AG09319 (cell line): ENCODE measurements at places on chromosomes 3 and 15.

- DNase-seq: no peak
These were observed 246.5 kb downstream of the MYRIP start for GRCh38 chr3:40055956-40056355.

- no peak for DNase-seq
These were observed 148.4 kb downstream of the TNIK start for GRCh38 chr3:171311784-171312183.

GRCh38 chr15:83546512-83546888 is 99.4 kb downstream of the SH3GL3 start:
- DNase-seq: no peak

DNA sequence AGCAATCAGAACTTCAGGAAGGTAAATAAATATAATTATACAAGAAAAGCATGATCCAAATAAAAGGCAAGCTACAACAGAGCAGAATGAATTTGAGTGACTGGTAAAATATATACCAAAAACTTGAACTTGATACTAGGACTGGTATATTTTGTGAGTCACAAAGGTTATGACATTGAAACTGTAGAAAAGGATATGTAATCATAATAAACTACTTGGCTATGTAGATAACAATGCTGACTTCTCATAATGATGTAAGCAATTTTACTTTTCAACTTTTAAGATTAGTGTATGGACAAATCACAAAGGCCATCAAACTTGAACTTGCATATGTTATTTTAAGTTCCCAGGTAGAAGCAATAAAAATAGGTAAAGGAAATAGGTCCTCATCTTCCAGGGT is 384.5 kb upstream of the NECTIN3 start:
- no peak for DNase-seq

- DNase-seq: no peak
These were observed 912.7 kb upstream of the NR2F2 start for GRCh38 chr15:95417761-95418160.

DNA sequence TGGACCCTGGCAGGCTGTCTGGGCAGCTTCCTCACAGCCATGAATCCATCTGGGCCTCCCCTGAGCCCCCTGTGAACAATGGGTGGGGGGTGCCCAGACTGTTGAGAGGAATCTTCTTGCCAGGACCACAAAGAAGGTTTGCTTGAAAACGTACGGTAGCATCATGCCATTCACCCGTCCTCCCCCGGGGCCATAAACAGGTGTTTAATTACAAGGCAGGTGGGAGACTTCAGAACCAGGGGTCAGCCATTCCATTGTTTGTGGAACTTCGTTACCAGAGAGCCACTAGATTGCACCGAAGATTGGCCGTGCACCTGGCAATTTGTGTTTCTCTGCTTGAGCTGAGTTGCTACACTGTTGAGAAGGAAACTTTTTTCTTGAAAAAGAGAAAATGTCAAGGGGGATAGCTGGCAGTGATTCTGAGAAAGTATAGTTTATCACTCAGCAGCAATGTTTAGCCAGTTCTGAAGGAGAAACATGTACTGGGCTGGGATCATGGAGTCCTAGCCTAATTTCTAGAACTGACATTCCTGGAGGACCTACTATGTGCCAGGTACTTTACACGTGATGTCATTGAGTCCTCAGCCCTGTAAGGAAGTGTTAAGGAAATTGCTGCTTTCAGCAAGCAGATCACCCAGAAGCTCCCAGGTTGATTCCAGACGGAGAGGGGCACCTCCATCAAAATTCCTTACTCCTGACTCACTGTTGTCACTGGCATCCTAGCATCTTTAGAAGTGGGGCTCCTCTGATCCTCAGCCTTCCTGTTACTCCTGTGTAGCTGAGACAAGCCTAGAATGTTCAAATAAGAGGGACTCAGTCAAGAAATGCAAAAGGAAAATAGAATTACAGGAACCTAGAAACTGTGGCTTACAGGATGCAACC is 103.8 kb upstream of the UBE2E1 start:
- DNase-seq: no peak

DNA sequence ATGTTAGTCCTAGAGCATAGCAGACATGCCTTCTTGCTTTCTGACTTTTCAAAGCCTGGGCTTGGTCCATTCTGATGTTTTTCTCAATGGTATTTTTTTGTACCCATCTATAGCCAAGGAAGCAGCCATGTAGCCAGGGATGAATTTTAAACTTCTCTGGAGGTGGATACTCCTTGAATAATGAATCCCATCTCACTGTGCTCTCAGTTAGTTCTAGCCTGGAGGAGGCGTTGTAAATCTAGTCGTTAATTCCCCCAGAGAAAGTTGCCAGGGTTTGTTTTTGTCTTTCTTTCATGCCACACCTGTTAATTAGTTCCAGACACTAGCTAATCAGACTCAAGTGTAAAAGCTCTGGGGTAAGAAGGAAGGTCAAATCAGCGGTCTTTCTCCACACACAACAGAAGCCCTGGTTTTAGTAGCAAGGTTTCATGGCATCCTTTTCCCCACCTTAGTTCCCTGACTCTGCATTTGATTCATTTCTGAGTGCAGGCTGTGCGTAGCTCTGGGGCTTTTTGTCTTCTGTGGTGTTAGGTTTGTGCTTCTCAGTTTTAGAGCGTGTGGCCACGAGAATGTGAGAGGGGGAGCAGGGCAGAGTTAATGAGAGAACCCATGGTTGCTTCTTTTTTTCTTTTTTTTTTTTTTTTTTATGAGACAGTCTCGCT is 19.7 kb downstream of the PTPRG start:
- DNase-seq: no peak

- no peak for DNase-seq
These were observed 57.1 kb upstream of the CMTM8 start for GRCh38 chr3:32181365-32181764.

- DNase-seq: no peak
These were observed 3.5 kb downstream of the MECOM start for GRCh38 chr3:169659820-169660674.

DNA sequence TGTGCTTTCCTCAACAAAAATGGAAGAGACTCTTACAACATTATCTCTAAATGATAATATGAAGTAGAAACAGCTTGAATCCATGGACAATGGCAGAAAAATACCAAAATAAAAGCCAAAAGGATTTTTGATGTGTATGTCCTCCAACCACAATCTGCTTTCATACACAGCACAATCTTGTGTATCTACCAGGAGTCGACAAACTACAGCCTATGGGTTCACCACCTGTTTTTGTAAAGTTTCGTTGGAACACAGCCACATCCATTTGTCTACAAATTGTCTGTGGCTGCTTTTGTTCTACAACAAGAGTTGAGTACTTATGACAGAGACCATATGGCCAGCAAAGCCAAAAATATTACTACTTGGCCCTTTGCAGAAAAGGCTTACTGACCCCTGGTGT is 88.7 kb upstream of the UBE2E2 start:
- DNase-seq: no peak

DNA sequence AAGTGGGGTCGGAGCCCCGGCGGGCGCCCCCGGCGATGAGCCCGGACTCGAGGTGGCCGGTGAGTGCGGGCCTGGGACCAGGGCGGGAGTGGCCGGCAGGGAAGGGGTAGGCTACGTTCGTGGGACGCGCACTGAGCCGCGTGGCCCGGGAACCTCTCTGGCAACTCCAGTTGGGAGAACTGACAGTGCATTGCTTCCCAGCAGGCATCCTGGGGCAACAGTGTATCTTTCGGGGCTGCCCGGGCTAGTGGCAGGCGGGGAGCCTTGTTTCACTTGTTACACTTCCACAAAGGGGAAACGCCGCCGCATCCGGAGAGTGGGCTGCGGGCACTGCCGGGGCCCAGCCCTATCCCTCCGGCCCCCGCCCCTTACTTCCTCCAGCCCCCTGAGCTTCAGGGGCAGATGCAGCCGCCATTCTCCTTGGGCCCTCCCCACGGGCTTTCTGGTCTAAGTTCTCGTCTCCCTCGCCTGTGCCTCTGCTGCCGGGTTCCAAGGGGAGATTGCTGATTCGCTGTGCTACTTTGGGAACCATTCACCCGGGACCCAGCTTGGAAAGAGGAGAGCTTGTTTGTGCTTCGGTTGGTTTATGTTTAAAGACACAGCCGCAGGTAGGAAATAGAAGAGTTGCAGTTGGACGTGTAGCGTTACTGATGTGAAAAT is 675 bp downstream of the BRPF1 start:
- no peak for DNase-seq

DNA sequence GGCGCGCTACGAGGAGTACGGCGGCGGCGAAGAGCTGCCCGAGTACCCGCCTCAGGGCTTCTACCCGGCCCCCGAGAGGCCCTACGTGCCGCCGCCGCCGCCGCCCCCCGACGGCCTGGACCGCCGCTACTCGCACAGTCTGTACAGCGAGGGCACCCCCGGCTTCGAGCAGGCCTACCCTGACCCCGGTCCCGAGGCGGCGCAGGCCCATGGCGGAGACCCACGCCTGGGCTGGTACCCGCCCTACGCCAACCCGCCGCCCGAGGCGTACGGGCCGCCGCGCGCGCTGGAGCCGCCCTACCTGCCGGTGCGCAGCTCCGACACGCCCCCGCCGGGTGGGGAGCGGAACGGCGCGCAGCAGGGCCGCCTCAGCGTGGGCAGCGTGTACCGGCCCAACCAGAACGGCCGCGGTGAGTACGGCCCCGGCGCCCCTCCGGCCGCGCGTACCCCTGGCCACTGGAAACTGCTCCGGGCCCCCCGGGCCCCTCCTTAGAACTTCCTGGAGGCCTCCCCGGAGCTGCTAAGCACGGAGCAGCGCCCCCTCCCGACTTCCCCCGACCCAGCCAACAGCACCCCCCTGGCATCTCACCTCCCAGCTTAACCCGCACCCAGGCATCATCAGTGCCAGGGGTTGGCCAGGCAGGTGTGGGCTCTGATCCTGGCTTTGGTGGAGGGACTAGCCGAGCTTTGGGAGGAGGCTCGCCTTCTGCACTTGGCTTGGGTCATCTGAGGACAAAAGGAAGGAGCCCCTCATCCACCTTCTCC is 1.4 kb downstream of the LOXL1 start:
- DNase-seq: no peak

DNA sequence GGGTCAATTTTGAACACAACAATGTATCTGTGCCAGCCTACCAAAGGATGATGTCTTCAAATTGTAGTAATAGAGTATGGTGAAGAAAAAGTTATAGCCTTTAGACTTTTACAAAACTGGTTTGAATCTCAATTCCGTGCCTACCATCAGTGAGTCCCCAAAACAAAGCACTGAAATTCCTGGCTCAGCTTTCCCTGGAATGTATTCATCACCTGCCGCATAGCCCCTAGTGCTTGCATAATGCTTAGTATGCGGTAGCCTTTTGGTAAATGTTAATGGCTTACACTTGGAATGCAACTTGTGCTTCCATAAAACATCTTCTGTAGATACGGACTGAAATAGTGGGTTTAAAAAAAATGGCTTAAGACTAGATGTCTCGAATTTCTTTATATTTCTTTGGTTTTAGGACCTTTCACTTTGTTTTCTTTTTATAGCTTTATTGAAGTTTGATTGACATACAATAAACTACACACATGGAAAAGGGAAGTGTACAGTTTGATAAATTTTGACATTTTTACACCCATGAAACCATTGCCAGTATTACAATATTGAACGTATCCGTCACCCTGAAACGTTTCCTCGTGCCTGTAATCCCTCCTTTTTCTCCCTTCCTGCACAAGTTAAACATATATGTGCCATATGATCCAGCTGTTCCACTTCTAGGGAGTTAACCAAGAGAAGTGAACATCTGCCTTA is 12.1 kb downstream of the SACM1L start:
- DNase-seq: no peak

DNA sequence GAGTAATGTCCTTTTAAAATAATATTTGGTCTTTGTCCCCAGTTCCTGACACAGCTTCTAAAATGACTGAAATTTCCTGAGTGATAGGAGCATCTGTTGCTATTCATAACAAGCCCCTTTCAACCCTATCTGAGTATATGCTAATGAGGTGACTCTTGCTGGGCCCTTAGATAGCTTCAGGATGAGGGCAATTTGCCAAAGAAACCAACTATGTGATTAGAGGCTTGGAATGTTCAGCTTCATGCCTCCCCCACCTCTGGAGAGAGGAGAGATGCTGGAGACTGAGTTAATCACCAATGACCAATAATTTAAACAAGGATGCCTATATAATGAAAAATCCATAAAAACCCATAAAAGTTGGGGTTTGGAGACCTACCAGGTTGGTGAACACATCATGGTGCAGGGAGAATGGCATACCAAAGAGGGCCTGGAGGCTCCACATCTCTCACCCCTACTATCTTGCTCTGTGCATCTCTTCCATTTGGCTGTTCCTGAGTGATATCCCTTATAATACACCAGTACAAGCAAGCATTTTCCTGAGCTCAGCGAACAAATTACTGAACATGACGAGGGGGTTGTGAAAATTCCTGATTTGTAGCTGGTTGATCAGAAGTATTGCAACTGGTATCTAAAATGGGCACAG is 189.2 kb downstream of the ECT2 start:
- DNase-seq: no peak

DNA sequence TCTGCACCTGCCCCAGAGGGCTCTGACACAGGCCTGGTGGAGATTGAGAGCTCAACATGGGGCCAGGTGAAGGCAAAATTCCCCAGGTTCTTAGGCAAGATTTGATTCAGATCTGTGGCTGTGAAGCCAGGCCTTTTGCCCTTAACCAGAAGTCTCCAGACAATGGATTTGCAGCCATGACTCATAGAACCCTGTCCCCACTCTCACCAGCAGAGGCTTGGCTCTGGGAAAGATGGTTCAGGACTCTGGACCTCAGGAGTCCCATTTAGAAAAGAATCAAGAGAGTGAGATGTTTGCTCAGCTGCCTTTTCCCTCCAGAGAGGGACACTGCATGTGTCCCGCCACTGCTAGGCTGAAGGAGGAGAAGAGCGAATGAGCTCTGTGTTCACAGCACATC is 361.4 kb upstream of the ICE2 start:
- DNase-seq: no peak

DNA sequence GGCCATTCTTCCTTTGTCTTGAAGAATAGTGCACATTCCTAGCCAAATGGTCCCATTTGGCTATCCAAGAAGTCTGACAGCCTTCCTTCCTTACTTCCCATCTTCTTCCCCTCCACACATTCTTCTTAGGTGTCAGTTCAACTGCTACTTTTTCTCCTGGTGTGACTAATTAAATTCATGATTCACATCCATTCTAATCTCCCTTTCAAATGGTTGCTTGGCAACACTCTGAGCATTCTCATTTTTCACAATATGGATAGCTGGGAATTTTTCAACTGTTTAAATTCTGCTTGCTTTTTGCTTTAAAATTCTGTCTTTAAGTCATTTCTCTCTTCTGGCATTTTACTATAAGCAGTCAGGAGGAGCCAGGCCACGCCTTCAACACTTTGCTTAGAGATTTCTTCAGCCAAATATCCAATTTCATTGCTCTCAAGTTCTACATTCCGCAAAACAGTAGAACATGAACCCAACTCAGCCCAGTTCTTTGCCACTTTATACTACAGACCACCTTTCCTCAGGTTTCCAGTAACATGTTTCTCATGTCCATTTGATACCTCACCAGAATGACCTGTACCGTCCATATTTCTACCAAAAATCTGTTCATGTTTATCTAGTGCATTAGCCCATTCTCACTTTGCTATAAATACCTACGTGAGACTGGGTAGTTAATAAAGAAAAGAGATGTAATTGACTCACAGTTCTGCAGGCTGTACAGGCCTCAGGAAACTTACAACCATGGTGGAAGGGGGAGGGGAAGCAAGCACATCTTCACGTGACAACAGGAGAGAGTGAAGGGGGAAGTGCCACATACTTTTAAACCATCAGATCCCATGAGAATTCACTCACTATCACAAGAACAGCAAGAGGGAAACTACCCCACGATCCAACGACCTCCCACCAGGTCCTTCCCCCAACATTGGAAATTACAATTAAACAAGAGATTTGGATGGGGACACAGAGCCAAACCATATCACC is 31.9 kb upstream of the MCF2L2 start:
- DNase-seq: no peak
